Naive thymus-derived CD8-positive, alpha-beta T cell (primary cell): ENCODE measurements at places on chromosomes 7 and 10. TPM values are rescaled to one million over a fixed set of nuclear protein-coding genes. Genes with fewer than 3 reads are reported as not detected.

The ENTPD1 gene
- polyA plus RNA-seq = 0.16 TPM

The PTF1A gene
- polyA plus RNA-seq = not detected

GRCh38 chr10:126503392-126504062 is 115.2 kb upstream of the ADAM12 start:
- H3K4me3 ChIP-seq = no peak overlapping the region
- H3K36me3 ChIP-seq = no peaks in the 10 kb centered on the region
- H3K4me1 ChIP-seq = no peaks in the 10 kb centered on the region
- no peak overlapping the region for H3K27ac ChIP-seq

The BBIP1 gene
- 29.0 TPM for polyA plus RNA-seq

DNA sequence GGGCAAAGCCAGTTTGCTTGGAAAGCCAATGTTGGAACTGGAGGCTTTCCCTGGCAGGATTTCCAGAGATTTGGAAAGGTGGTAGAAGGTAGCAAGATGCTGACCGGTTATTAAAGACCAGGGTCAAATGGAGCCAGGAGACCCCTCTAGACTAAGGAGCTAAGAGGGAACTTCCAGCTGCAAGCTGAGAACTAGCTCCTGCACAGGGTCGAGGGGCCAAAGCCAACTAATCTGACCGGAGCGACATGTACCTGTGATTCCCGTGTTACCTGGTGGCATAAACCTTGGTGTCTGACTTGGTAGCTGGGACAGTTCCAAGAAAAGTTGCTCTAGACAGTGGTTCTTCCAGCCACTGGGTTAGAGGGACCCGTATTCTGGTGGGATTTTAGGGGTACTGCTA is 41.8 kb downstream of the SPDYE5 start:
- DNase-seq = no peak
- H3K27ac ChIP-seq = no peak overlapping the region
- no peak overlapping the region for H3K4me3 ChIP-seq
- H3K27me3 ChIP-seq = no peaks in the 10 kb centered on the region
- no peaks in the 10 kb centered on the region for H3K4me1 ChIP-seq

DNA sequence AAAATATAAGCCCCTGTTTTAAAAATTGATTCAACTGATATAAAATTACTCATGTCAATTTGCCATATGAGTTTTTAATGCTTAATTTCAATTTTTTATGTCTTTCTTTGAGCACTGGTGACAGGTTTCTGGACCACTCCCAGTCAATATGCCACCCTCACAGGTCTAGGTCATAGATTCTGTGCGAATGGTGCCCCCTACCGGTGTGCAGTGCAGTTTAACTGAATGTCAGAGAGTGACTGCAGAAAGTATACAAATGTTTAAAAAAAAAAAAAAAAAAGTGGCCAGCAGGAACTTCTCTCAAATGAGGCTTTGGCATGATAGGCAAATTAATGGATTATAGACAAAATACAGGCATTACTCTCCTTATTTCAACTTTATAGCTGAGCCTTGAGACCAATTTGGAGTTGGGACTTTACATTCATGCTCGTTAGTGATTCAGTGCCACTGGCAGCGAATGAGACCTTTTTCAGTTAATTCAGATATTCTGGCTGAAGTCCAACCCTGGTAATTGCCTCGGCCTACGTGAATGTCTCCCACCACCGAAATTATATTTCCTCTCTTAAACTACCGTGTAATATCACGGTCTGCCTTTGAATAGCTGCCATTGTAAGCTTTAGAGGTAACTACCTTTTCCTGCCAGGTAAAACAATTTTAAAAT is 427.6 kb downstream of the PHTF2 start:
- H3K27me3 ChIP-seq = peaks cover 2% of the 10 kb centered on the region
- DNase-seq = no peak
- H3K4me1 ChIP-seq = no peaks in the 10 kb centered on the region
- no peaks in the 10 kb centered on the region for H3K36me3 ChIP-seq
- H3K27ac ChIP-seq = no peak overlapping the region

DNA sequence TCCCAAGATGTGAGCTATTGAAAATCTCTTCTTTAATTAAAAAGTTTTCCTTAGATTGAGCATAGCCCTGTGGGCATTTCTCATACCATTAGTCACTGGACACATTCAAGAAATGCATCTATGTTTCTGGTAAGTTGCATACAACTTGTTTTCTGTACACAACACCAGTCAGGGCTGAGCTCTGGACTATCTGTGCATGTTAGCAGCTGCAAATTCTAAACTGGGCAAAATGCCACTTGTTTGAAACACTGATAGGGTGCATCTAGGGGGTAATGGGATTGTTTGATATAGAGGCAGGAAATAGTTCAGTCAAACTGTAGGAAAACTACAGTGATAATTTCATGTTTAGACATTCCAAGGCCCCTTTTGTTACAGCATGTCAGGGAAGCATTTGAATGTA is 145.6 kb upstream of the NPY start:
- no peak overlapping the region for H3K27ac ChIP-seq
- no peak overlapping the region for H3K4me3 ChIP-seq
- peaks cover 14% of the 10 kb centered on the region for H3K4me1 ChIP-seq
- no peak for DNase-seq
